Fibroblast of the aortic adventitia (primary cell): ENCODE measurements at places on chromosomes 2 and 18. TPM values are rescaled to one million over a fixed set of nuclear protein-coding genes. Genes with fewer than 3 reads are reported as not detected.

The CRYBA2 gene
- not detected in 2 replicates for total RNA-seq

The MAP3K19 gene
- not detected in 2 replicates for total RNA-seq

The SEPTIN10 gene
- total RNA-seq, result 137 and 145 TPM in 2 replicates

The UGT1A5 gene
- not detected in 2 replicates for total RNA-seq

The CEBPZ gene
- total RNA-seq, result 64.3 and 104 TPM in 2 replicates

The RGPD4 gene
- total RNA-seq, result 0.16 TPM in 1 of 2 replicates, not detected in the other
